ENCODE measurements at places on chromosomes 2 and 18. TPM values are rescaled to one million over a fixed set of nuclear protein-coding genes. Genes with fewer than 3 reads are reported as not detected.
A peak's percentile ranks its signal among the peaks of the same experiment; 100 is the strongest.

- H3K4me1 ChIP-seq = no peaks in the 10 kb centered on the region
- H3K27ac ChIP-seq = no peak overlapping the region
- no peak for DNase-seq
- no peaks in the 10 kb centered on the region for H3K36me3 ChIP-seq
Measured at GRCh38 chr2:17800219-17800618, 16.0 kb upstream of the MSGN1 start.

The RGPD8 gene
- 8.4 TPM for total RNA-seq

DNA sequence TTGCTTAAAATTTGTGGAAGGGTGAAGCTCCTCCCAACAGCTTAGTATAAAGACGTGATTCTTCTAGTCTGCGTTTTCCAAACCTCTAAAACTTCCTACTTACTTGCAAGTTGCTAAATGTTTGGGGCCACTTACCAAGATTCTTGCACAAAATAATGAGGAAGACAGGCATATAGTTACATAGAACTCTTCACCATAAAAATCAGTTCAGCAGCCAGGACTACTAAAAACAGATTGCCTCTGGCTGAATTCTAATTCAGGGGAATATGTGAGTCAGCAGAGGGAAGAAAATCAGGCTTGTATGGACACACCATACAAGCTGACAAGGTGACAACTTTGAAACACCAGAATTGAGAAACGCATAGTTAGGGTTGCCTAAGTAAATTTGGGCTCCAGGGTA, 2.8 kb upstream of the PEX13 start:
- peak; percentile 70 for DNase-seq
- H3K27ac ChIP-seq = peak overlapping the region; percentile 97
- H3K27me3 ChIP-seq = no peaks in the 10 kb centered on the region
- peaks cover 46% of the 10 kb centered on the region for H3K4me1 ChIP-seq

DNA sequence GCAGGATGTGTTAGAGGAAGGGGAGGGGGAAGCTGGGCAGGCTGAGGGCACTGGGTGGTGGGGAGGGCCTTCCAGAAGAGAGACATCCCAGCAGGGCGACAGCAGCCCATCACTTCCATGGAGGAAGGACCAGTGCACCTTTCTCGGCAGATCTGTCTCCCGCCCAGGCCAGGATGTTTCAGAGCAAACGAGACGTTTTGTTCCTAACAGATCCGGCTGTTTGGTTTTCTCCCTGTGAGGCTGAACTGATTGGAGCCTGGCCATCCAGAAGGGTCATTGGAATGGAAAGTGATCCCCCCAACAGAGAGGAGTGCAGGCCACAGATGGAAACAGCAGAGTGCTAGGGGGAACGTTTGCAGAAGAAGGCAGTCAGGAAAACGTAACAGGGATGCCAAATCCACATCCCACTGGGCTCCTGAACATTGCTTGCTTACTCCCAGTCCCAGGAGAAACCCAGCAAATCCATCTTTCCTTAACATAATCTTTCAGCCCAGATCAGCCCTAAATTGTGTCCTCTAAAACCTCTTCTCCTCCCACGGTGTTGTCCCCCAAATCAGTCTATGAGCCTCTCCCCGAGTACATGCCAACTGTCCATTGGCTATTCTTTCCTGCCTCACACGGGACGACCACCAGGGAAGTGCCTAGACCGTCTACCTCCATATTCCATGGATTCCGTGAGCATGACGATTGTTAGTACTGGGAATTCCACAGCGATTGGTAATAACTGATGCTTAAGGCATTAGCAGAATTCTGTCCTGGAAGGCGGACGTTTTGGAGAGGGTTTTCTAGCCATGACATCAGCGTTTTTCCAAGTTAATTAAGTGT, 126.8 kb downstream of the SEPTIN10 start:
- no peak overlapping the region for H3K4me3 ChIP-seq
- no peak for DNase-seq
- no peaks in the 10 kb centered on the region for H3K27me3 ChIP-seq
- no peaks in the 10 kb centered on the region for H3K36me3 ChIP-seq
- no peak overlapping the region for H3K27ac ChIP-seq

DNA sequence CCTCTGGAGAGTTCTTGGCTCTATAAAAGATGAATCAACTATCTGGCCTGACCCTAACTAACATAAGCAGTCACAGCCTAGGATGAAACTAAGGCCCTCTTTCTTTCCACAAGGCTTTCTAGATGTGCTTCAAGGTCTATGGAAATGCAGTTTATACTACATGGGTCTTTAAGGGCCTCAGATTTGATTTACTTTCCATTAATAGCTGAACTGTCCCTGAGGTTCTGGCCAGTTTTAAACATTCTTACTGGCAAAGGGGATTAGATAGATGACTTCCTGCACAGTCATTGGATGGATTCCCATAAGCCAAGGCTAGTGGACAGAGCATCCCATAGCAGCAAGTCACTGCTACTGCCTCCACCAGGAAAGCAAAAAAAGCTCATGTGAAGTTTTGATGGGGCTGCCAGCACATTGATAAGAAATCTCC, 38.1 kb upstream of the LCLAT1 start:
- no peaks in the 10 kb centered on the region for H3K36me3 ChIP-seq
- DNase-seq = no peak
- H3K4me3 ChIP-seq = no peak overlapping the region
- H3K27ac ChIP-seq = no peak overlapping the region

GRCh38 chr2:99386011-99386410, 48.8 kb downstream of the EIF5B start:
- H3K36me3 ChIP-seq = peaks cover 46% of the 10 kb centered on the region
- H3K4me1 ChIP-seq = peaks cover 9% of the 10 kb centered on the region
- H3K27me3 ChIP-seq = no peaks in the 10 kb centered on the region
- peak; percentile 55 for DNase-seq

The HTR2B gene
- not detected for total RNA-seq

DNA sequence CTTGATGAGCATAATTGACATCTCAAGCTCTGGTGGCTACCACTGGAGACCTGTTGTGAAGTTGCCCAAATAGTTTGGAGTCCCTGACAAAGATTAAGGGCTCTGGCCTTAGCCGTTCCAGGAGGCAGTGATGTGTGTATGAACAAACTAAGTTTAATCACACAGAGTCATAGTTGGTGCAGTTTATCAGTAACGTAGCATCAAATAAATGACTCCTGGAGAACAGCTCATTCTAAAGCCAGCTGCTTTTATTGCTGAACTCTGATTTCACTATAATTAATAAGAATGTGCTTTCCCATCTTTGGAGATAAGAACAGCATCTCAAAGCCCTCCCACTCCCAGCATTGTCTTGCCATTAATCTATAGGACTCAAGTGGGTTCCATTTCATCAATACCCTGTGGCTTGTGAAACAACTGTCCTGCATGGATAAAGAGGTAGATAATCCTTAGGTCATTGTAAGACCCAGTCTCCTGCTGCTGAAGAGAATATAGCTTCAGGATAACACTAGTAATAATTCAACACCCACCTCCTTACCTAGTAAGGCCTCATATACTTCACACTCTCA, 211.4 kb upstream of the THUMPD2 start:
- DNase-seq = peak; percentile 28
- no peak overlapping the region for H3K27ac ChIP-seq
- no peaks in the 10 kb centered on the region for H3K36me3 ChIP-seq
- peaks cover 17% of the 10 kb centered on the region for H3K4me1 ChIP-seq
- H3K4me3 ChIP-seq = no peak overlapping the region

- no peaks in the 10 kb centered on the region for H3K36me3 ChIP-seq
- no peaks in the 10 kb centered on the region for H3K4me1 ChIP-seq
Measured at GRCh38 chr2:74021407-74021755, 36.7 kb downstream of the TET3 start.

GRCh38 chr2:97676620-97677019, 7.1 kb downstream of the C2orf92 start:
- H3K27me3 ChIP-seq = no peaks in the 10 kb centered on the region
- no peak overlapping the region for H3K4me3 ChIP-seq
- no peaks in the 10 kb centered on the region for H3K4me1 ChIP-seq
- no peak overlapping the region for H3K27ac ChIP-seq
- DNase-seq = no peak
